ENCODE measurements at places on chromosomes 12 and 14.
A peak's percentile ranks its signal among the peaks of the same experiment; 100 is the strongest.

GRCh38 chr14:59305231-59305630 lies 116.8 kb downstream of the DAAM1 start:
- no peak for DNase-seq

GRCh38 chr14:32249371-32249770 lies 46.3 kb upstream of the RNU6-8 start:
- no peak for DNase-seq

GRCh38 chr14:36579001-36579555 lies 3.3 kb downstream of the NKX2-8 start:
- DNase-seq = no peak

DNA sequence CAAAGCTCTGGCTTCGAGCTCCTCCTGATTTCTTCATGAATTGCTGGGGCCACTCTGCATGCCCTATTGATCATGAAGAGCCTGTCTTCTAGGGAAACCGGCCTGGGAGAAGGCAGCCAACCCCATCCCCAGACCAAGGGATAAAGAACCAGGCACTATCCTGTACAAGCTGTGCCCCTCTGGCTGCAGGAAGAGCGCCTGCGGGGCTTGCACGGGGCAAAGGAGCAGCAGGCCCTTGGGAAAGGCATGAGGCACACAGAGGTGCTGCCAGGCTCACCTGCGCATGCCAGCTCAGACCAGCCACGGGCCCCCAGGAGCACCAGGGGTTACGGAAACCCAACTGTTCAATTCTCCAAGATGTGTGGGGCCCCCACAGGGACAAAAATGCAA lies 2.1 kb downstream of the ITPK1 start:
- no peak for DNase-seq

GRCh38 chr12:112848338-112848715 lies 56.8 kb downstream of the RPH3A start:
- DNase-seq = no peak

DNA sequence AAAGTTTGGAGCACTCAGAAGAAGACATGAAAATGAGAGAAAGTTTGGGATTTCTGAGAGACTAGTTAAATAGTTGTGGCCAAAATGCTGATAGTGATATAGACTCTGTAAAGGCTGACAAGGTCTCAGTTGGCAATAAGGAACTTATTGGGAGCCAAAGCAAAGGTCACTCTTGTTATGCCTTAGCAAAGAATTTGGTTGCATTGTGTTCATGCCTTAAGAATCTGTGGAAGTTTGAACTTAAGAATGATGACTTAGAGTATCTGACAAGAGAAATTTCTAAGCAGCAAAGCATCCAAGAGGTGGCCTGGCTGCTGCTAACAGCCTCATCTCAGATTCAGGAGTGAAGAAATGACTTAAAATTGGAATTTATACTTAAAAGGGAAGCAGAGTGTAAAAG lies 113.8 kb downstream of the PIK3C2G start:
- no peak for DNase-seq

GRCh38 chr12:124517260-124518050 lies 50.0 kb downstream of the NCOR2 start:
- no peak for DNase-seq

GRCh38 chr14:42513837-42514236 lies 907.2 kb downstream of the LRFN5 start:
- DNase-seq = no peak

GRCh38 chr12:14961466-14962152 lies at the start of gene ARHGDIB:
ARHGDIB (minus strand) TSS chr12:14961601; CDS start chr12:14950712, 10,889 bp downstream.
- peak; percentile 46 for DNase-seq

GRCh38 chr14:65219353-65219752 lies 117.0 kb upstream of the MAX start:
- no peak for DNase-seq

- no peak for DNase-seq
Measured at GRCh38 chr12:44655846-44656245, 220.3 kb downstream of the NELL2 start.

DNA sequence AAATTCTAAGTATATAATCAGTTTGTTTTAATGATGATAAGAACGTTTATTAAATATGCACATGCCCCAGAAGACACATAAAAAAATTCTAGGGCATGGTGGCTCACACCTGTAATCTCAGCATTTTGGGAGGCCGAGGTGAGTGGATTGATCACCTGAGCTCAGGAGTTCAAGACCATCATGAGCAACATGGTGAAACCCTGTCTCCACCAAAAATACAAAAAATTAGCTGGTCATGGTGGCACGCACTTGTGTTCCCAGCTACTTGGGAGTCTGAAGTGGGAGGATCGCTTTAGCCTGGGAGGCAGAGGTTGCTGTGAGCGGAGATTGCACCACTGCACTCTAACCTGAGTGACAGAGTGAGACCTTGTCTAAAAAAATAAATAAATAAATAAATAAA lies 4.0 kb downstream of the CD69 start:
- DNase-seq = no peak

GRCh38 chr12:119229205-119229604 lies 50.5 kb downstream of the HSPB8 start:
- DNase-seq = no peak

DNA sequence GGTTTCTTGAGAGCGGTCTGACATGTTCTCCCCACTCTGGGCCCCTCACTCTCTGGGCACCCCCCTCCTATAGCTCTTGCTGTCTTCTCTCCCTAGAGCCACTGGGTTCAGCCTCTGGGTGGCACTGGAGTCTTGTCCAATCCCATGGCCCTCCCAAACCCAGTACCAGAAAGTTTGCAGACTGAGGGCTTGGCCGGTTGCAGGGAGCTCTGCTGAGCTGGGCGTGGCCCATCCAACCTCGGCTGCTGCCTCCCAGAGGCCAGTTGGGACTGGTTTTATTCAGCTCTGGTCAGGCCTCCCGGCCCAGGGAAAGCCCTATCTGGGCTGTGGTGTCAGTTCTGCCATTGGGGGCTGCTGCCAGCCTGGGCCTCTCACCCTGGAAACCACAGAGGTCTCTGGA lies 37.9 kb downstream of the ISCA2 start:
- no peak for DNase-seq

- no peak for DNase-seq
Measured at GRCh38 chr12:51405801-51406207, 14.6 kb upstream of the GALNT6 start.

DNA sequence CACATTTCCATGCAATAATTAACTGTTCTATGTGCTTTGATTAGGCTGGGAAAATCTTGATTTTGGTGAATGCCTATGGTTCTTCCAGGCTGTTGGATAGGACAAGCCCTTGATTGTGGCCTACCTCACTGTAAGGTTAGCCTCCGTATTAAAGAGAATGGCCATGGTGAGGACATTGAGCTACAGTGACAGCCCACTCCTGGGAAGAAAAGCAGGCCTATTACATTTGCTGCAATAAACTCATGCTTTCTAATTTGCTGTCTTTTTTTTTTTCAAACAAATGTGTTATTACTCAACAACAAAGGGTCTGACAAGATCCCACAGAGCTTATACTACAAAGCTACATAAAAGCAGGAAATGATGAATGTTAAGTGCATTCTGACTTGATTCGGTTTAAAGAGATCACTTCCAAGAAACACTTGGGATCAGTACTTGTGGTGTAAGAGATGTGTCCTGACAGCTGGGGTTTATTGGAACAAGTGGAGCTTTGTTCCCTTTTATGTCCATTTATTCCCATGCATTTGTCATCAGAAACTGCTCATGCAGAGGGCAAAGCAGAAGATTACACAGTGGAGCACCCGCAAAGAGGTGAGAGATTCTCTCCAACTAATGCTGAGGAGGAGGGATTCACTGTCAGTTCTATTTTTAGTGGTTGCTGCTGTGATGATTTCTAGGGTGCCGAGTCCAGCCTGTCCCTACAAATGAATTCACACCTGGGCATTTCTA lies 29.1 kb upstream of the KCNK10 start:
- DNase-seq = no peak

- no peak for DNase-seq
Measured at GRCh38 chr12:125381373-125381772, 316.1 kb downstream of the AACS start.

GRCh38 chr12:24709216-24709615 lies 239.7 kb downstream of the BCAT1 start:
- no peak for DNase-seq

- DNase-seq = no peak
Measured at GRCh38 chr12:83759906-83760305, 1073.2 kb downstream of the TMTC2 start.

GRCh38 chr12:29970501-29970900 lies 186.8 kb upstream of the TMTC1 start:
- no peak for DNase-seq

DNA sequence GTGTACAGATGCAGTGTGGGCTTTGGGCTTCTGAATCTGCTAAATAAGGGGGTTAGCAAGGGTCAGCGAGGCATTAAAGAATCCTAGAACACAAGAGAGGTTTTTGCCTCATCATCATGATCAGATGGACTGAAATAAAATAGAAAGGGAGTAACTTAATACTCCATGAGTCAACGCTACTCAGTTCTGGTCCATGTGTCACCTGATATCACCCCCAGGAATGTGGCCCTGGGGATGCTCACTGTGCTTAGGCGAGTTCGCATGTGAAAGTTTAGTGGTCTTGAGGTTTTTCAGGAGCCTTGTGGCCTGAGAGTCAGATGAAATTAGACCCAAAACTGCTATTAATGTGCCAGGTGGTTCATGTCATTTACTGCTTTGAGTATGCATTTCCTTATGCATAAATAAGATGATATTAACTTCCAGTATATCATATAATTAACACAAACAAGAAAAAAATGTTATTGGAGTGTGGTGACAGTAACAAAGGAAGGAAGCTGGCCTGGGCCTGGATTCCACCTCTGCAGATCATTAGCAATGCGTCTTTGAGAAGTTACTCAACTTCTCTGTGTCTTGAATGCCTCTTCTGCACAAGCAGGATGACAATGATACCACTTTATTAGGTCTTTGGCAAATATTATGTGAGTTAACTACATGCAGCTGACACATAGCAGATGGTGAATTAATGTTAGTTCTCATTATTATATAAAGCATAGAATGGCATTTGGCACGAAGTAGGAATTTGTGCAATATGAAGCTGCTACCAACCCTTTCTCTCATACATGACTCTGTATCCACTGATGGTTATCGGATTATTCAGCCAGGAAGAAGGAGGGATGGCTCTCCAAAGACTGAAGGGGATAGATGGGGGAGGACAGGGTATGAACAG lies 1272.6 kb downstream of the AACS start:
- no peak for DNase-seq

- DNase-seq = no peak
Measured at GRCh38 chr14:47365233-47365632, 310.2 kb downstream of the MDGA2 start.

DNA sequence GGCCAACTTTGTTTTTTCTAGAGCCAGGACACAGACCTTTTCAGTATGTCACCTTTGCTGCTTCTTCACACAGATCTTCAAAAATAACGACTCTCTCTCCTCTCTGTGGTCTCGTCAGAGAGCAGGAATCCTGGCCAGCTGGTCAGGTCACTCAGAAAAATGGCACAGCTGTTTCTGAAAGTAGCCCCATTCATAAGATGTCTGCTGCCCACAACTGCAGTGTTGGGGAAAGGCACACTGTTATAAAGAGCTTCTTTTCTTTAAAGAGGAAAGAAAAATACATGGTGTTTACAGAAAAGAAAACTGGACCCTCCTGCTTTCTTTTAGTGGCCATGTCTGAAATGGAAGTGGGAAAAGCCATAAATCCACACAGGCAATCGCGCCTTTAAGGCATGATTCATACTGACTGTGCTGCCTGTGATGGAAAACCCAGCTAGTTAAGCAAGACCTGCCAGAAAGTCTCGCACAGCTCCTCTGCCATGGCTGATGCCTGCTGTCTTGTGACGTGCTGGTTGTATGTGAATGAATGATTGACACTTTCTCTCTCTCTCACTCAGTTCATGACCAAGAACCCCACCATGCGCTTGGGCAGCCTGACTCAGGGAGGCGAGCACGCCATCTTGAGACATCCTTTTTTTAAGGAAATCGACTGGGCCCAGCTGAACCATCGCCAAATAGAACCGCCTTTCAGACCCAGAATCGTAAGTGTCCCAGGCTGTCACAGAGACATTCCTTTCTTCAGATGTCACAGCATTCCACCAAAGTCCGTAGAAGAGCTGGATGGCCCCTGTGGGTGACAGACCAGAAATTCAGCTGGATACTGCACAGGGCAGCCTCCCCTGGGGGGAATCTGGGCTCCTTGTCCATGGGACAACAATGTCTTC lies 147.9 kb upstream of the HIF1A start:
- DNase-seq = no peak

- DNase-seq = no peak
Measured at GRCh38 chr12:47817272-47818006, 2.3 kb downstream of the HDAC7 start.

DNA sequence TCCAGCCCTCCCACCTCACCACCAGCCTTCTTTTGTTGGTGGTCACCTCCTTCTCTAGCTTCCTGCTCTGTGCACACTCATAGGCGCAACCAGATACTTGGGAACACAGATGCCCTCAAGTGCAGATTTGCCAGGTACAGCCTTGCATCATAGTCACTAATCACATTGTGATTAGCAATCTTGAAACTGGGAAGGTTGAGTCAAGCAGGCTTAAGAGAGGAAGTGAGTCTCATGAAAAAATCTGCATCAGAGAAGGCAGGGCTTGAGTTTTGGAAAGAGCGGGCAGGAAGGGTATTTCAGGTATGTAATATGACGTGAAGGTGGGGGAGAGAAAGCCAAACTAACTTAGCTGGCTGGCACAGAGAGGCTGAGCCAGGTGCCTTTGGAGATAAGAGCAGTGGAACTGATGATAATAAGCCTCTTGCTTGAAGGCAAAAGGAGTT lies 2.7 kb upstream of the RABGGTA start:
- DNase-seq = no peak

DNA sequence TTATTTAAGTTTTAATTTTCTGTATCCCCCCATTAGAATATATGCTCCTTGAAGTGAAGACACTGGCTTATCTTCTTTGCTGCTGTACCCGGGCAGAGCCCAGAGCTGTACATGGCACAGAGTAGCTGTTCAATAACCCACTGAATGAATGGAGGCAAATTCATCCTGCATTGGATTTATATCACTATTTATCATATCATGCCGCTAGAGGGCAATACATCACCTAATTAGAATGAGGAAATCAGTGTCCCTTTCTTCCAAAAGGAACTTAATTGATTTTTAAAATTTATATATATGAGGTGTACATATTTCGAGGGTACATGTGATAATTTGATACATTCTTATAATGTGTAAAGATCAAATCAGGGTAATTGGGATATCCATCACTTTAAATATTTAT lies 89.2 kb upstream of the TMEM260 start:
- no peak for DNase-seq

GRCh38 chr12:92192360-92192759 lies 46.7 kb upstream of the BTG1 start:
- no peak for DNase-seq

GRCh38 chr14:54252072-54252730 lies 144.6 kb upstream of the CDKN3 start:
- DNase-seq = no peak

- DNase-seq = no peak
Measured at GRCh38 chr14:54116972-54117371, 160.3 kb upstream of the BMP4 start.

- DNase-seq = no peak
Measured at GRCh38 chr12:52155048-52155868, 36.6 kb downstream of the KRT80 start.

GRCh38 chr12:71730936-71731335 lies 23.7 kb upstream of the RAB21 start:
- DNase-seq = no peak
